GM12892 (cell line): ENCODE measurements at places on chromosomes 7 and 10.

DNA sequence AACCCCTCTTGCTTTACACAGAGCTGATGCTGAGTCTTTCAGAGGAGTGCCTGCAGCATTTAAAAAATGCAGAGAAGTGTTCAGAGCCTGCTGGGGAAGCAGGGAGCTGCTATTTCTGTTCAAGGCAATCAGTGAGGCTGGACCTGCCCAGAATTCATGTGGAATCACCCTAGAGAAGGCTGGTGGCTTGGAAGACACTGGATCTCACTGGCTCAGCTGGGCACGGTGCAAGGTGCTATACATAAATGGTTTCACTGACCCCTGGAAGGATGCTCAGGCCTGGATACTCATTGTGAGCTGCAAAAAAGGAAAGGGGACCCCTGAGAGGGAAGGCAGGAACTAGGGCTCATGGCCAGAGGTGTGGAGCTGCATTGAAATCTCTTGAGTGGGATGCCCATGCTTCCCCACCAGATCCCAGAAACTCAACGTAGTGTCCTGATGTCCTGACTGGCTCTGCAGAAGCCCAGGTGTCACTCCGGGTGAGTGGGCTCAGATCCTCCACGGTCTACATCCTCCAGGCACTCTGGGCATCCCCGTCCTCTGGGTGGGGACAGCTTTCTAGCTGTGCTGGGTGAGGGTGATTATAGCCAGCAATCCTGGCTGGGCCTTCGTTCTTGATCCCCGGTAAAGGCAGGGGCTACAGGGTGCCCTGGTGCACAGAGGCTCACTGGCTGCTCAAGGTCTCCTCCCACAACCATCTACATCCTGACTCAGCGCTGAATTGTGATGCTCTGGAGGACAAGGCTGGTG, 77.2 kb upstream of the TNS3 start:
- DNase-seq: no peak

- DNase-seq: no peak
Measured at GRCh38 chr7:75861636-75862035, 17.2 kb upstream of the RHBDD2 start.

DNA sequence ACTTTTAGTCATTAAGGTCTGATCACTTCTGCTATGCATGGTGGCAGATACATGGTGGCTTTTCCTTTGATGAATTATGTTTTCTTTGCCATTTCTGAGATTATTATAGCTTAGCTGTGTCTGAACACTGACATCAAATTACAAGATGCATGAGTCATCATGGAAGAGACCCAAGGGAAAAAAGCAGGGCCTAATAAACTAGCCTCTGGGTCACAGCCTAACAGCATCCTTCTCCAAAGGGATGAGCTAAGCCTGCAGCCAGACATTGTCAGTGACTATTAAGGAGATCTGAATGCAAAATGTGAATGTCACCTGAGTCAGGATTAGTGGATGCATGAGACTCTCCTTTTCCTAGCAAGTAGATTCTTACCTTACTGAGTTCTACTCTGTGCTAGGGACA, 19.1 kb upstream of the OGDHL start:
- no peak for DNase-seq

DNA sequence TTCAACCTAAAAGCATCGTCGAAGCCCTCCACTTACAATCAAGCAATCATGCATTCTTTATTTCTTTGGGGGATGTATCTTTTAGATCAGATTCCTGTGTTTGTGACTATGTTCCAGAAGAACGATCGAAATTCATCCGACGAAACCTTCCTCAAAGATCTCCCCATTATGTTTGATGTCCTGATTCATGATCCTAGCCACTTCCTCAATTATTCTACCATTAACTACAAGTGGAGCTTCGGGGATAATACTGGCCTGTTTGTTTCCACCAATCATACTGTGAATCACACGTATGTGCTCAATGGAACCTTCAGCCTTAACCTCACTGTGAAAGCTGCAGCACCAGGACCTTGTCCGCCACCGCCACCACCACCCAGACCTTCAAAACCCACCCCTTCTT, 13.8 kb downstream of the GPNMB start:
- no peak for DNase-seq

GRCh38 chr7:52928591-52928990, 106.8 kb upstream of the POM121L12 start:
- no peak for DNase-seq

- DNase-seq: no peak
Measured at GRCh38 chr10:1194161-1194560, 138.0 kb downstream of the WDR37 start.

DNA sequence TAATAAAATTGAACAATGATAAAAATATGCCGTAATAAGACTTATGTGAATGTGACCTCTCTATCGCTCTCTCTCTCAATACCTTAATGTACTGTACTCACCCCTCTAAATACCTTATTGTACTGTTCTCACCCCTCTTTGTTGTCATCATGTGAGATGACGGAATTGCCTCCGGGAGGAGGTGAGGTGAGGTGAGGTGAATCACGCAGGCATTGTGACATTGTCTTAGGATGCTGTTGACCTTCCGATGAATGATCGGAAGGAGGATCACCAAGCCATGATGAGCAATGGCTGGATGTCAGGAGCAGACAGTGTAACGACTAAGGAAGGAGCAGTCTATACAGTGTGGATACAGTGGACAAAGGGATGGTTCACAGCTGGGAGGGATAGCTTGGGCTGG, 87.4 kb upstream of the FAM20C start:
- DNase-seq: no peak
